ENCODE measurements at places on chromosomes 7 and 10.

- DNase-seq, result no peak
Measured at GRCh38 chr7:42283553-42283952, 46.5 kb upstream of the GLI3 start.

DNA sequence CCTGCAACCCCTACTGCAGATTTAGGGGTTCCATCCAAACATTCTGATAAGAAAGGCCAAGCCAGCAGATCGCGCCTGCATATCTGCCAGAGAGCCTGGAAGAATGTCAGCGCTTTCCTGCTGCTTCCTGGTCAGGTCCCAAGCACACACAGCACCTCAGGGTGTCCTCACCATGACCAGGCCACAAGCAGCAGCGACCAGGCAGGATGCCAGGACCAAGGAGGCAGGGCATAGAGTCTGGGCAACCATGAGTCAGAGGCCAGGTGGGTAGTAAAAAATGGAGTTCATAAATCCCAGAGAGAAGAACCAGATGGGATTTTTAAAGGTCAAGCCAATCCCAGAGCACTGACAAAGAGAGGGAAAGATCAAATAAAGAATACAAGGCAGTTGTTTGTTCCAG lies 5.5 kb upstream of the FAM131B start:
- DNase-seq, result peak; percentile 35

DNA sequence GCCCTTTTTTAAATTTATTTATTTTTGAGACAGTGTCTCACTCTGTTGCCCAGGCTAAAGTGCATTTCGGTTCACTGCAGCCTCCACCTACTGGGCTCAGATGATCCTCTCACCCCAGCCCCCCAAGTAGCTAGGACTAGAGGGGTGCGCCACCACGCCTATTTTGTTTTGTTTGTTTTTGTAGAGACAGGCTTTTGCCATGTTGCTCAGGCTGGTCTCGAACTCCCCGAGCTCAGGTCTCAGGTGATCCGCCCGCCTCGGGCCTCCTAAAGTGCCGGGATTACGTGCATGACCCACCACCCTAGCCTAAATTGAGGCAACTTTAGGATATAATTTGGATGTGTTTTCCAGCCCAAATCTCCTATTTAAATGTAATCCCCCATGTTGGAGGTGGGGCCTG lies 805 bp downstream of the ZNF736 start:
- DNase-seq, result peak; percentile 27

GRCh38 chr7:108088729-108089128 lies 41.4 kb downstream of the LAMB4 start:
- no peak for DNase-seq

- no peak for DNase-seq
Measured at GRCh38 chr7:103113164-103113563, 35.7 kb downstream of the NAPEPLD start.

- DNase-seq, result peak; percentile 10
Measured at GRCh38 chr7:94602181-94602580, 53.8 kb downstream of the SGCE start.

DNA sequence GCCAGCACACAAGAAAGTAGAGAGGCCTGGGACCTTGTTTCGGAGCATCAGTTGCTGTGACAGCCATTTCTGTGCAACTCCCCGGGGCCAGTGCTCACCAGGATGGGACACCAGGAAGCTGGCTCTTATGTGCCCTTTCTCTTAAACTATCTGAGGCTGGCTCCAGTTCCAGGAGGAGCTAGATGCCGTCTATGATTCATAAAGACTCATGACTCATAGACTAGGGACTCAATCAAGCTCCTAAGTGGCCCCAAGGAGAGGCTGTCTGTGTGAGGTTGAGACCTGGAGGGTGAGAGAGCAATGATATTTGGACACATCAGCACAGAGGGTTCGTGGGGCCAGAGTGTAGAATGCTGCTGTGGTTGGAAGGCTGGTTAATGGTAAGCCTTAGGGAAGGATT lies 580.1 kb downstream of the CCSER2 start:
- no peak for DNase-seq

DNA sequence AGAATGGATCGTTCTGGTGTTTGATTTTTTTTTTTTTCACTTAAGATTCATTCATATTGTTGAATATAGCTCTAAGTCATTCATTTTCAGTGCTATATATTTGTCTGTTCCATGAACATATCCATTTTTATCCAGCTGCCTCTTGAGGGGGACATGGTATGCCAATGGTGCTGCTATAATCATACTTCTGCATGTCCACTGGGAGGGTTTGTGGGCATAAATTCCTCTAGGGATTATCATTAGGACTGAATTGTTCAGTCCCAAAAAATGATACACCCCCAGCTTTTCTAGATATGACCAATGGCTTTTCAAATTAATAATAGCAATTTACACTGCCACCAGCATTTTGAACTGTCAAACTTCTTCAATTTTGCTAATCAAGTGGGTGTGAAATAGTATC lies 41.1 kb downstream of the CAV1 start:
- DNase-seq, result no peak

GRCh38 chr7:135759532-135759931 lies 10.9 kb upstream of the FAM180A start:
- DNase-seq, result no peak

DNA sequence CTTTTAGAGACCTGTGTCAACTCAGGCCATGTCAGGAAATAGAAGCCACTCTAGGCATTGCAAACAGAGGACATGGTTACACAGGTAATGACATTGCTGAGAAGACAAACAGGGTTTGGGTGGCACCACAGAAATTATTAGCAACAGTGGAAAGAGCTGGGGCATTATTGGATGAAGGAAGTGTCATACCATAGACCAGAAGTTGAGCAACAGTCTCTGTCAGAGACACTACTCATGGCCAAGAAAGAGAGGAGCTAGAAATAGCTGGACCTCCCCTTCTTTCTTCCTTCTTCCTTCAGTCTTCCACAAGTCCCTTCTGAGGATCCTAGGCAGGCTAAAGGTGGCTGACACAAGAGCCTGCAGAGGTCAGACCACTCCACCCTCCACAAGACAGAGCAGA lies 4.2 kb upstream of the LIPA start:
- no peak for DNase-seq

GRCh38 chr7:37267251-37267650 lies 181.4 kb downstream of the ELMO1 start:
- DNase-seq, result no peak

DNA sequence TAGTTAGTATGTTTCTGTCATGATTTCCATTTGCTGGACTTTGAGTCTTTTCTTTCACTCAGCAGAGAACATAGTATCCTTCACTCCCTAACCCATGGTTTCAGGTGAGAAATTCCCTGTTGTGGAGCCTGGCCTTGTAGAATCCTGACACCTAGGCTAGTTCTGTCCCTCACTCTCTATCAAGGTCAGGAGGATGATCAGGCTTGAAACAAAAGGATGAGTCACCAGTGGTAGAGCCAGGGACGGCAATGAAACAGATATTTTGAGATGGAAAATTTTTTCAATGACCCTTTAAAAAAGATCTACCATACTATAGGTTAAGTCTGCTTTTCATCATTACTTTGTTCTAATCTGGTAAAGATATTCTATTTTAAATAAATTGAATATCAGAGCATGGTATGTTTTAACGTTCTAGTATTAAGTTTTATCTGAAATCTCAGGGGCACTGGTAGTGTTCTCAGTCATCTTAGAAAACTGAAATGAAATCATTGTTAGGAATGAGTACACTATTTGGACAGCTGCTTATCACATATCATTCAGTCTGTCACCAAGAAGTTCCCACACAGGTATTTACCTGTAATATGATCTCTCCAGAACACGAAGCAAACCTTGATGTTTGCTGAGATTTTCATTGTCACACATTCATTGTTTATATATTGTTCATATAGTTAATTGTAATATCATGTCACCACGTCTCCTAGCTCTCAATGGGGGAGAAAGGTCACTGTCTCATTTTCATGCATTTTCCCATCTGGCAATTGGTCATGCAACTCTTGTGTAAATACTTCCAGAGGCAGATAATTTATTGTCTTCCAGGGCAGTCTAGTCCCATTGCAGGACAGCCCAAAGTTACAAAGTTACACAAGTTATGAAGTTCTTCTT lies 299.9 kb upstream of the LRRTM3 start:
- peak; percentile 32 for DNase-seq

DNA sequence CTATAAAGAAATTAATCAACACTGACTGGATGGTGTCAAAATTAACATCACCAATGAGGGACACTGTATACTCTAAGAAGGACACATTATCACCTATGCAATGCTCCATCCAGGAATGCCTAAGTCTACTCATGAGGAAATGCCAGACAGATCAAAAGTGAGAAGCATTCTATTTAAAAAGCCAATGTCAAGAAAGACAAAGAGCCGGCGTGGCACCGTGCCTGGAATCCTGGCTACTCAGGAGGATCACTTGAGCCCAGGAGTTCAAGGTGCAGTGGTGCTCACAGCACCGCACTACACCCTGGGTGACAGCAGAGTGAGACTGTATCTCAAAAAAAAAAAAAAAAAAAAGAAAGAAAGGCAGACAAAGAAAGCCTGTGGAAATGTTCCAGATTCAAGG lies 45.5 kb upstream of the ANAPC16 start:
- DNase-seq, result peak; percentile 14

- DNase-seq, result no peak
Measured at GRCh38 chr10:926075-926698, 5.3 kb downstream of the LARP4B start.

DNA sequence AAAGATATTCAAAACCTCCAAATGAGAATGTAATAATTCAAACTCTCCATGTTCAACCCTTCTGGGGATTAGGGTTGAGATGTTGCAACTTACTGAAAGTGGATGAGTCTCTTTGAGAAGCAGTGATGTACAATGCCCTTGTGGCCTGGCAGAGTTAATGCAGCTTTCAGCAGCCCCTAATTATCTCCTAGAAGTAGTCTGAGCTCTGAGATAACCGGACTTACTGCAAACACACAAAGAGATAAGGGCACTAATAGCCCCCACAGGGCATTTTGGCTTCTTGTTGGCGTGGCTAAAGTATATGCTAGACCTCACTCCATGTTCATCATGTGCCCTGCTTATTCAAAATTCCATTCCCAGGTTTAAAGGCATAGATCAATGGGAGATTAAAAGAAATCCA lies 404.7 kb downstream of the NEBL start:
- DNase-seq, result peak; percentile 8

DNA sequence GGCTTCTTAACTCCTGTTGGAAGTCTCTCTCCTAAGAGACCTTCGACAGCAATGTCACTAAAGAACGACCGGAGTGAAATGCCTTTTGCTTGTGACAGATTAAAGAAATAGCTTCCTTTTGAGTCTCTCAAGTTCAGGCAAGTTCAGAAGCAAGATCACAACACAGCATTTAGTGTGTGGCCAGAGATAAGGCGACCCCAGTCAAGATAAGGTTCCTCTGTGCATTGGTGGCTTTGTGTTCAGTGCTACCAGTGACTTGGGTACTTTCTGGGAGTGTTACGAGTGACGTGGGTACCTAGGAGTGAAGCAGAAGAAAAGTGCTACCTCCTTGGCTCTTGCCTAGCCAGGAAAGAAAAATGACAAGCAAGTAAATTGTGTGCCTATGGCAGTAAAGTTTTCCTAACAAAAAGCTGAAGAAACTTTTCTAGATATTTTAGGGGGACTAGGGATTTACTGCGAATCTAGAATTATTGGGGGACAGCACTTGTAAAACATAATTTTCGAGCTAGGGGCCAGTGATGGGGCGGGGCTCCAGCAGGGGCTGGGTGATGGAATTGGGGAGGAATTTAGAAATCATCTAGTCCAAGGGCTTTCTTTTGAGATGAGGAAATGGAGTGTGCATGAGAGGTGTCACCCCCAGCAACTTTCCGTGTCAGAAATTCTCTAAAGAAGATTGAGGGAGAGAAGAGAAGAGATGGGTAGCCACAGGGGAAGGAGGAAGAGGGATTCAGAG lies 191.9 kb upstream of the LYZL2 start:
- DNase-seq, result no peak

GRCh38 chr7:568031-568951 lies 48.6 kb upstream of the PDGFA start:
- DNase-seq, result no peak

GRCh38 chr10:50874723-50875122 lies 10.7 kb downstream of the A1CF start:
- DNase-seq, result peak; percentile 56
